RPMI8226 (cell line): ENCODE measurements at places on chromosomes 5 and 9.

- no peak for DNase-seq
Measured at GRCh38 chr9:95182854-95183563, 134.5 kb downstream of the FANCC start.

DNA sequence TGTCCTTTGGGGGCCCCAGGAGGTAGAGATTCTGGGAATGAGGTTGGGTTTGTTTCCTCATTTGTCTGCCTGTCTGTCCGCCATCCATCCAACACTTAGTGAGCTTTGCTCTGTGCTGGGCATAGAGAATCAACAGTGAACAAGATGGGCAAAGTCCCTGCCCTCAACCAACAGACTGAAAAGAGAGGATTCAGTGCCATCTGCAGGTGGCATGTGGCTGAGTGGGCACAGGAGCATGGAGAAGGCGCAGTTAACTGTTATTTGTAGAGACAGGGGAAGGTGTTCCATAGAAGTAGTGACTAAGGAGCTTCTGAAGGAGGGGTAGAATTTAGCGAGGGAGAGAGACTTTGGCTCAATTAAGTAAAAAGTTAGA, 23.1 kb downstream of the POLR1E start:
- DNase-seq, result no peak

GRCh38 chr9:70145981-70146380, 102.3 kb downstream of the MAMDC2 start:
- DNase-seq, result no peak

DNA sequence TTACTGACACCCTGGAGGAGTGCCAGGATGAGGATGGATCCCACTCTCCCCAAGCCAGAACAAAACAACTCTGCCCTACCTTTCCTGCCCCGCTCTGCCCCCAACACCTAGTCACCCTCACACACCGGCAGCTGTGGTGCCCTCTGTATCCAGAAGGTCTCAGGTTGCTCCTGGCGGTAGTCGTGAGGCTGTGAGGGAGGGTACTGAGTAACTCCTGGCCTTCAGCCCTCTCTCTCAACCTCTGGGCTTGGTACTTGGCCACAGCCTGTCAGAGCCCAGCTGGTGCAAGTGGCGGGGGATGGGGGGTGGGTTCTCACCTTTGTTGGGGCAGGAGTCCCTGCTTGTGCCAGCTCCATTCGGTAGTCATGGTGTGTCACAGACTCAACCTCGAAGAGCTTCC, 1.9 kb downstream of the SPAG8 start:
- no peak for DNase-seq

- peak; percentile 79 for DNase-seq
Measured at GRCh38 chr5:151651997-151652645, 34.6 kb downstream of the SPARC start.

DNA sequence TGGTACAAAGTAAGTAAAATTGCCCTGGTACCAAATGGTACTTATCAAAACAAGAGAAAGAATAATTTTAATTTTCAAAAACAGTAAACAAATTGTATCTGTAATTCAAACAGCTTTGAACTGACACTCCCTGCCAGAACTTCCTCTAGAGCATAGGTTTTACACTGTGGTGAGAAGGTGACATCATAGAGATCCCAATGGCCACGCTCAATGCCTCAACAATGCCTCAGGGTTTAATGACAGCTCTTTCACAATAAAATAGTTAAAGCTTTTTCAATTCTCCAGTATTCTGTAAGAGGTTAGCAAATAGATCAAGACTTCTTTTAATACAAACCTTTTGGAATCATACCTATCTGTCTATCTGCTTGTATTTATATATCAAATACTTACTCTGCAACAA, 437.1 kb downstream of the PRR16 start:
- DNase-seq, result no peak

DNA sequence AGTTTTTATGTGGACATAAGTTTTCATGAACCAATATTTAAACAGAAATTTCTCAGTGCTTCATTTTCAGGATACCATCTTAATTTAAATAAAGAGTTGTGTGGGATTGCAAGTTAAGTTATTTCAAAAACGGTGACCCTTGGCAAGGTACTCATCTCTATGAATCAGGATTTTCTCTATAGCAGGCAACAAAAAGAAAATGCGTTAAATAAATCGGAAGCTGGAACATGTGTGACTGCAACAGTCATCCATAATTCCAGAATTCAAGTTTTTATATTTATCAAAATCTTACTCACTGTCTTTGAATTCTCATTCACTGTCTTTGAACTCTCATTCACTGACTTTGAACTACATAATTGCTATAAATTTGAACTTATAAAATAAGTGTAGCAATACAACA, 5.8 kb upstream of the RECK start:
- DNase-seq, result no peak

DNA sequence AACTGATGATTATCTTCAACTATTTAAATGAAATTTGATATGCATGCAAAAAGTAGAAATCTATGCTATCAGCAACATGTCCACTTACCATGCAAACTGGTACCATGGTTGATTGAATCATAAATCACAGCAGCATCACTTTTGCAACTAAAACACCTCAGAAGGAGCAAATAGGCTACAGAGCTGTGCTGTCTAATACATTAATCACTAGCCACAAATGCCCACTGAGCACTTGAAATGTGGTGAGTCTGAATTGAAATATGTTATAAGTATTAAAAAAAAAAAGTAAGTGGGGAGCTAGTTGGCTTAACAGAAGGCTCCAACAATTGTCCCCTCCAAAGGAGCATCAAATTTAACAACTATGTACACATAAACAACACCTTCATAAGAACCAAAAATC, 112.5 kb downstream of the FAM114A2 start:
- no peak for DNase-seq

- DNase-seq, result no peak
Measured at GRCh38 chr5:111076091-111076490, 4.6 kb downstream of the TSLP start.

DNA sequence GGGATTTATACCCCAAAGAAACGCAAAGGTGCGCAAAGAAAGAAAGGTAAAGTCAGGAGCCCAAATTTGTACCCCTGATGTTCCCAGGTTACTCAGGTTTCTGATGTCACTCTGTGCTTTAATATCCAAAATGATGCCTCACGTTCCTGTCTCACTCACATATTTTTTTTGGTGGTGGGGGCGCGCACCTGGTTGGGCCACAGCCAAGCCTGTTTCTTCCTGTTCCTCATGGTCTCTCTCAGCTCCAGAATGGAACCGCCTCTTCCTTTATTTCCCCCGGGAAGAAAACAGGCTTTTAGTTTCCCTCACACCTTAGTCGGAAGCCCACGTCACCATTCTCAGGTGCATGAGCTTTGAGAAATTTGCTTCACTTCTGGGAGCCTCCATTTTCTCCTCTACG, 118.3 kb upstream of the BOD1 start:
- peak; percentile 75 for DNase-seq

GRCh38 chr9:123615381-123615780, 259.4 kb downstream of the CRB2 start:
- no peak for DNase-seq

GRCh38 chr5:132076983-132077382, 3.4 kb downstream of the CSF2 start:
- no peak for DNase-seq

- DNase-seq, result no peak
Measured at GRCh38 chr9:16062542-16063240, 509.8 kb downstream of the CCDC171 start.

GRCh38 chr9:132863096-132863495, 15.0 kb downstream of the AK8 start:
- no peak for DNase-seq

DNA sequence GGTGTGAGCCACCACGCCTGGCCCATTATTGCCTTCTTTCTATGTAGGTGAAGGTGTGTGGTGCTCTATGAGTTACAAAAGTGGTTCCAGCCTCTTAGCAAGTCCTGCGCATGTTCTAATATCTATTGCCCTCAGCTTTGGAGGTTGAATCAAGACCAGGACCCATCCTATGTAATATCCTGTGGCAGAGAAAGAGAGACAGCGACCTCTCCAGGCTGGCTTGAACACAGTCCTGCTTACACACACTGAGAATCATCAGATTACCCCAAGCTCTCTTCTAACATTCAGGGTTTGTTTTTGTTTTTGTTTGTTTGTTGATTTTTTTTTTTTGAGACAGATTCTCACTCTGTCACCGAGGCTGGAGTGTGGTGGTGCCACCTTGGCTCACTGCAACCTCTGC, 94.7 kb upstream of the OSMR start:
- no peak for DNase-seq

DNA sequence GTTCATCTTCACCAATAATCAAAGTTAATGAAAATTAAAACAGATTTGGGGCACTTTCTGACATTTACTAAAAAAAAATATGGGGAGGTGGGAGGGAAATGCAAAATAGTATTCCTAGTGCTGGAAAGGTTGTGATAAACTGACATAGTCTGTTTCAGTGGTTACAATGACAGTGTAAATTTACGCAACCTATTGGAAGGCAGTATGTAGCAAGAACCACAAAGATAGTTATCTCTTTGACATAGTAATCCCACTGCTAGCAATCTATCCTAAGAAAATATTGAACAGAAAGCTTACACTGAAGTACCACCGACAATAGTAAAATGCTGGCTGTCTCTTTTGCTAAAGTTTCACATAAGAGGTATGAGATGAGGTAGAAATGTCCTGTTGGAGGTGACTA, 15.1 kb upstream of the EPB41L4B start:
- no peak for DNase-seq

DNA sequence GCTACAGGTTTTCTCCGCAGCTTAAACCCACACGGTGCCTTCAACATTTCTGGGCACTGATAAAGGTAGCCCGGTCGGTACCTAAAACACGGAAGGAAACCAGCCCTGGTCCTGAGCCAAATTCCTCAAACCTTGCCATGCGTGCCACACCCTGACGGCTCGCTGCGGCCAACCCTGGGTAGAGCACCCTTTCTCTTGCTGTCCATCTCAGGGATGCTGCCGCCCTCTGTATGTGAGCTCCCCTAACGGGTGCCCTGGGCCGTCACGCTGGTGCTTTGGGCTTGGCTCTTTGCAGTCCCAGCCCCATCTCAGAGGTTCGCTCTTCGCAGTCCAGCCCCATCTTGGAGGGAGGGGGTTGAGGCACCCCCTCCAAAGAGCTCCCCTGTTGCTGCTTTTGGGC, 43.9 kb downstream of the PNPLA7 start:
- no peak for DNase-seq

DNA sequence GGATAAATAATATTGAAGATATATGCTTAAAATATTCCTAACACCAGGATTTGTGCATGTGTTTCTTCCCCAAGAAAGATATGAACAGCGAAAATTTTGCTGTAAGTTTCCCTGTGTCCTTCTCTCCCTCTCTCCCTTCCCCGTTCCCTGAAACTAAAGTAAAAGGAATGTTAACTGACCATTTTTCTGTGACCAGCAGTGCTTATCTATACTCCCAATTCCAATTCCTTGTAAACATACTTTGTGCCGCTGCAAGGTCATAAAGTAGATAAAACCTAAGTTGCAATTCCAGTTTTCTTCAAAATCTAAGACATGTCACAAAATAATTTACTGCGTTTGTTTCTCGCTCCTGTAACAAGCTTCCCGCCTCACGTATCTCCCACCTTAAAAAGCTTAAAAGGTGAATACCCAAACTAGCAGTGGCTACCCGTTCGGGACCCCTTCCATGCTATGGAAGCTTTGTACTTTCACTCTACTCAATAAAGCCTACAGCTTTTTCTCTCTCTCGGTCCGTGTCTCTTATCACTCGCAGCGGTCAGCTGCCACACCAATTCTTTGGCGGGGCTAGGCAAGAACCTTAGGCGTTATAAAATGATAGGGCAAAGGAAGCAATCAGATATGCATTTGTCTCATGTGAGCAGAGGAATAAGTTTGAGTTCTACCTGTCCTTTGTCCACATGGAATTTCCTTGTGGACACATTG, 1798.0 kb downstream of the EFNA5 start:
- no peak for DNase-seq

- no peak for DNase-seq
Measured at GRCh38 chr9:79685577-79685976, 113.8 kb downstream of the TLE4 start.

- no peak for DNase-seq
Measured at GRCh38 chr5:135271533-135272310, 127.3 kb downstream of the MACROH2A1 start.

GRCh38 chr9:84297162-84297821, 43.3 kb downstream of the SLC28A3 start:
- DNase-seq, result no peak

- no peak for DNase-seq
Measured at GRCh38 chr9:89493671-89494070, 4.2 kb downstream of the SEMA4D start.

GRCh38 chr5:82408033-82408432, 129.9 kb upstream of the RPS23 start:
- no peak for DNase-seq

- DNase-seq, result no peak
Measured at GRCh38 chr5:10339058-10339811, 14.3 kb upstream of the MARCHF6 start.

DNA sequence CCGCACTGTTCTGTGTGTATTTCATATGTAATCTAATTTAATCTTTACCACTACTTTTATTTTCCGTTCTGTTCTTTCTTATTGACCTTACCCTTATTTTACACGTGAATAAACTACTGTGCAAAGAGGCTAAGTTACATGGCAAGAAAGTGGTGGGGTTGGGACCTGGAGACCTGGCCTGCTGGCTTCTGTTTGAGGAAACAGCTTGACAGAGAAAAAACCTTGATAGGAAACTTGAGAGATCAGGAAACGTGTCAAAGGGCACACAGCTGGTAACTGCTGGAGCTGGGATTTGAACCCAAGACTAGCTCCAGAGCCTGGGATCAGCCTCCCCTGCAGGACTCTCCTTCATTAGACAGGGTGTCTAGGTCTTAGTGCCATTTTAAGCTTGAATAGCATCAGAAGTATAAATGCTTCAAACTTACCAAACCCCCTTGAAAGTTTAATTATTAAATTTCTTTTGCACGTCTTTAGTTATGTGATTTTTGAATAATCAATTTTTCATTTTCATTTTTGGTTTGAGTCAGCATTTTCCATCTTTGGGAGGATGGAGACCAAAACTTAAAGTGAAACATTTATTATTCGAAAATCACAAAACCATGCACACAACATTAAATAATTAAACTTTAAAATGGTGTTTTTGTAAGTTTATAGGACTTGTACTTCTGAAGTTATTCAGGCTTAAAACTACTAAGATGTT, 129.5 kb downstream of the RGS3 start:
- DNase-seq, result no peak

DNA sequence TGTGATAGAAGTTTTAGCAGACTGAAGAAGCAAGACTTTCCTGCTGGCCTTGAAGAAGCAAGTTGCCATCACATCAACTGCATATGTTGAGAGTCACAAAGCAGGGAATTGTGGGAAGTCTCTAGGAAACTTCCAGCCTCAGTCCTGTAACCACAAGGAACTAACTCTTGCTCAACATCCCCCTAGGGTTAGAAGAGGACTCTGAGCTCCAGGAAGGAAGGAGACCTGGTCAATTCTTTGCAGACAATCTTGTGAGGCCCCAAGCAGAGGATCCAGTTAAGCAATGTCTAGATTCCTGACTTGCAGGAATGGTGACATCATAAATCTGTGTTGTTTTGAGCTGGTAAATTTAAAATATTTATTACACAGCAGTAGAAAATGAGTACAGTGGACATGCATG, 18.6 kb upstream of the ZNF366 start:
- DNase-seq, result no peak

DNA sequence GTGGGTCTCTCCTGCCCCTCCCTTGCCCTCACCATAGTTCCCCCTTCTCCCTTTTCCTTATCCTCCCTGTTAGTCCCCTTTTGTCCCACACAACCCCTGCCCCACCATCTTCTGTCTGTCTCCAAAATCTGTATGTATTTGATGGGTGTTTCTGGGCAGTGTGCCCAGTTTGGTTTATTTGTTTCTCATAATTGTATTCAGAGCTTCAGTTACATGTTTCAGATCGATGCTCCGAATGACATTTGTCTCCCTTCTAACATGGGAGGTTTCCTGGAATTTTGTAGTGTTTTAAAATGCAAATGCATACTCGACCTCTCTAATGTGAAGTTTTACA, 22.2 kb downstream of the FBXL7 start:
- no peak for DNase-seq
